Iris pigment epithelial cell (primary cell): ENCODE measurements at places on chromosomes 5 and 9.

DNA sequence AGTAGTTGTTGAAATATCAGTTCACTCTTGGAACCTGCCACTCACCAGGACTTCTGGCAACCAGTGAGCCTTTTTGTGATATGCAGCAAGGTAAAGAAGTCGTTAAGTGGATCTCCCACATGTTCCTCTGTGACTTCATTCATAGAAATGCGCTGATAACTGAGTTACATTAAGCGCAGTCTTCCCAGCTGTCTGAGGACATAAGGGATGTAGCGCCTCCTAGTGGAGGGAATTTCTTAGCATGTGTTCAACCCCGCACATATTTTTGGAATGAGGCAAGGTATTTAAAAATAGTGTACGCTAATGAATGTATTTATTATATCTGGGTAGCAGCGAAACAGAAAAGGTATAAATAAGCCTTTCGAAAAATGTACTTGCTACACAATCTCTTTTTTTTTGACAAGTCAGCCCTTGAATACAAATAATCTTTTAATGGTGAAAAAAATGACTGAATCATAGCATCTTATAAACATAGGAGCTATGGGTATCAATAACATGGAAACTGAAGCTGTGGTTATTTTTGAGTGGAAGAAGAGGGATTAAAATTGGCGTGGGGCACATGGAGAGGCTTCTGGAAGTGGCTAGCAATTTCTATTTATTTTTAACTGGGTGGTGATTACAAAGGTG lies 38.0 kb downstream of the PALM2AKAP2 start:
- peak; percentile 97 for DNase-seq

DNA sequence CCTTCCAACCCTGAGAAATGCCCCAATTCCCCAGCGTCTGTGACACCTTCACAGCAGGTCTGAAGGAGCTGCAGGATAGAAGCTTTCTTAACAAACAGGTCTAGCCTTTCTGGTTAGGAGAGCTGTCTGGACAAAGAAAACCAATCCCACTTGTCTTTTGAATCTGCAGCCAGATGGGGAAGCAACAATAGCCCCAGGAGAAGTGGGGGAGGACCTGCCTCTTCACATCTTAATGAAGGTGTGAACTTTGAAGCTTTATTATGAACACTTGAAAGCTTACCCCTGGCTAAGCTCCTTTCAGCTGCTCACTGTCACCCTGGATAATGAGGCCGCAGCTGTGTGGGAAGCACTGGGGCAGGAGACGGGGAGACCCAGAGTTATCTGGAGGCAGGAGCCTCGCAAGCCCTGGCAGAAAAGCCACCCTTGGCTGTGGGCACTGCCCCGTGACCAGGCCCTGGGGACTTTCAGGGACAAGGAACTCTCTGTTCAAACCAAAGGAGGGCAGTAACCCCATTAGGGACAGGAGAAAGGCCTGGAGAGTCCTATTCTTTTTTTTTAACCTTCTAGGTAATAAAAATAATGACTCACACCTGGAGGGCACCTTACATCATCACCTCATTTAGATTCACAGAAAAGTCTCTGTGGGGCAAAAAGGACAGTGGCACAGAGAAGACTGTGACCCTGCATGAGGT lies 151.8 kb upstream of the RAD23B start:
- no peak for DNase-seq

DNA sequence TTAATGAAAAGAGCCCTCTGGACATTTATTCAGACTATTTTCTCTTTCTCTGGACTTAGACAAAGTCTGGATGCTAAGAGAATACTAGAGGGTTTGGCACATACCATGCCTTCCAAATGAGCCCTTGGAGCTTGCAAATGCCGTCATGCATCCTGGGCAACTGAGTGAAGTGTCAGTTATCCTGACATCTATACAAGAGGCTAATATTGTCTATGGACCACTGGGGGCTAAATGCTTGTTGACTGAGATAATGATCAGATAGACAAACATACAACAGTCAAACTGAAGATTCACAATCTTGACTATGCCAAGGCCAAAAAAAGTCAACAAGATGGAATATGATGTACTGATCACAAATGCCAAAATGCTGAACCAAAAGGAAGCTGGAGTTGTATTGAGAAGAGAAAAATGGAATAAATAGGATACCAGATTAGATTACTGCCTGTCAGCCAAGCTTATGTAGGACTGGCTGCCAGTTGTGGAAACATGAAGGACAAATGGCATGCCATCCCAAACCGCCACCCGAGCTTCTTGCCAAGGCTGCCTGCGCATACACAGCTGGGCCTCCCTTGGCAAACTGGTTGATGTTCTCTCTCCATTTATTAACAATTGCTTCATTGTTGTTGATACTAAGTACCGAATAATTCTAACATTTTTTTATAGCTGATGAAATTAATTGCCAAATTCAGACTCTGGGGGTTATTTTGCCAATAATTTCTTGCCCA lies 240.1 kb upstream of the GRAMD2B start:
- no peak for DNase-seq

DNA sequence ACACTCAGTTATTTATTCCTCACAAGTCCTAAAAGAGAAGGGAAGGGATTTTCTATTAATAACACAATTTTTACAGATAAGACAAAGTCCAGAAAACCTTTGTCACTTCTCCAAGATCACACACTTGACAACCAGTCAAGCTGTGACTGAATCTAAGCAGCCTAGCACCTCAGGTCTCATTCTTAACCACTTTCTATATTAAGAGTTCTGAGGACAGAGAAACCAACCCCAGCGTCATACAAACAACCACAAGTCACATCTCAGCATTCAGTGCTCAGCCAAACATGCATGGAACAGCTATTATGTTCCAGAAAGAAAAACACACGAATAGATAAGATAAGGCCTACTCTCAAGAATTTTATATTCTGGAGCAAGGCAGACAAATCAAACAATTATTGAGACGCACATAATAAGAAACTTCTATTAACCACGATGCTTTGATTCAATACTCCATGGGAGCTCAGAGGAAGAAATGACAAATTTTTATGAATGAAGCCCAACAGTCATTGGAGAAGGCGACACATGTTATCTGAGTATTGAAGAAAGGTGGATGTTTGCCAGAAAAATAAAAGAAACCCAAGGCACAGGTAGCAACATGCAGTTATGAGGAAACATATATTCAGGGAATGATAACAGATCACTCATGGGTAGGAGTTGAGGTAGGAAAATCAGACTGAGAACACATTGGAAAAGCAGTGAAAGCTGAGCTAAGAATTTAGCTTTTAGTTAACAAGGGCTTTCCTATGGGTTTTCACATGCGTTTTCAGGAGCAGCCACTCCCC lies 113.1 kb downstream of the HTR4 start:
- no peak for DNase-seq

- DNase-seq, result no peak
Observed at GRCh38 chr5:13746026-13746425, 198.5 kb downstream of the DNAH5 start.

DNA sequence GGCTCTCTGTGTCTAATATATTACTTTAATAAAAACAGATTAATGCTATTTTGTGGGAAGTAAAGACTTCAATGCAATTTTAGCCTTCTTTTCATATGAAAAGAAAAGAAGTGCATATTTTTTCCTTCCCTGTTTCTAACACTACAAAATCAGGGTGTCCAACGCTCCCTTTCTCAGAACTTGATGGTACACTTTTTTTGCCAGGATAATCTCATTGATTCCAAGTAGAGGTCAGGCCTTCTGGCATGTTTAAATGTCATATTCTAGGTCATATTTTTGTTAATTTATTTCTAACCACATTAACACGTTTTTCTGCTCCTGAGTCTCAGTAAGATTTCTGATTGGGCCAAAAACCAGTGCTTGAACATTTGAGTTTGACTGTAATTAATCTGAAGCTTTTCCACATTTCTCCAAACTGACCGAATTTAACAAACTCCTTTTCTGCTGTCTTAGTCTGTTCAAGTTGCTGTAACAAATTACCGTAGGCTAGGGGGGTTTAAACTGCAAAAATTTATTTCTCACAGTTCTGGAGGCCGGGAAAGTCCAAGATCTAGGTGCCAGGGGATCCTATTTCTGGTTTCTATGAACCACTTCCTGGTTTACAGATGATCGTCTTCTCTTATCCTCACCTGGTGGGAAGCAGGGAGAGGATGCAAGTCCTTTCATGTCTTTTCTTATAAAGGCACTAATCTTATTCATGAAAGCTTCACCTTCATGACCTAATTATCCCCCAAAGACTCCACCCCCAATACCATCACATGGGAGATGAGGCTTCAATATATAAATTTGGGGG lies 63.2 kb upstream of the ELL2 start:
- no peak for DNase-seq
